ENCODE measurements at places on chromosomes 2 and 18. TPM values are rescaled to one million over a fixed set of nuclear protein-coding genes. Genes with fewer than 3 reads are reported as not detected.

DNA sequence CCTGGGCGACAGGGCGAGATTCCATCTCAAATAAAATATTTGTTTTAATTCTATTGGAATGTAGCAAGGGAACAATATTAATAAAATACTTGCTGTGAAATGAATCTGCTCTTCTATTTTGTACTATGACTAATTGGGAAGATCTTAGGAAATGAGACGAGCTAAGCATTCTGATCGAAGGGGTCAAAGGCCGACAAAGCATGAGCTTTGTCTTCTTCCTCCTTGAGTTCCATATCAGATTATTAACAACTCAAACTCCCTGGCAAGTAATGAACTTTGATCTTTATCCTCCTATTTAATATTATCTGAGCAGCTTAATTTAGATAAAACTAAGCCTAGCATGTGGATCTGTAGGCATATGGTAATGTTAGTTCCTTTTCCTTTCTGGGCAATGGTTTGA is 15.5 kb downstream of the GEMIN6 start:
- peaks cover 5% of the 10 kb centered on the region for H3K36me3 ChIP-seq
- H3K27me3 ChIP-seq, result no peaks in the 10 kb centered on the region
- H3K4me1 ChIP-seq, result no peaks in the 10 kb centered on the region
- H3K27ac ChIP-seq, result no peak overlapping the region

GRCh38 chr2:102770506-102770905 is 8.7 kb downstream of the TMEM182 start:
- H3K36me3 ChIP-seq, result no peaks in the 10 kb centered on the region
- H3K4me1 ChIP-seq, result no peaks in the 10 kb centered on the region
- no peak overlapping the region for H3K4me3 ChIP-seq

DNA sequence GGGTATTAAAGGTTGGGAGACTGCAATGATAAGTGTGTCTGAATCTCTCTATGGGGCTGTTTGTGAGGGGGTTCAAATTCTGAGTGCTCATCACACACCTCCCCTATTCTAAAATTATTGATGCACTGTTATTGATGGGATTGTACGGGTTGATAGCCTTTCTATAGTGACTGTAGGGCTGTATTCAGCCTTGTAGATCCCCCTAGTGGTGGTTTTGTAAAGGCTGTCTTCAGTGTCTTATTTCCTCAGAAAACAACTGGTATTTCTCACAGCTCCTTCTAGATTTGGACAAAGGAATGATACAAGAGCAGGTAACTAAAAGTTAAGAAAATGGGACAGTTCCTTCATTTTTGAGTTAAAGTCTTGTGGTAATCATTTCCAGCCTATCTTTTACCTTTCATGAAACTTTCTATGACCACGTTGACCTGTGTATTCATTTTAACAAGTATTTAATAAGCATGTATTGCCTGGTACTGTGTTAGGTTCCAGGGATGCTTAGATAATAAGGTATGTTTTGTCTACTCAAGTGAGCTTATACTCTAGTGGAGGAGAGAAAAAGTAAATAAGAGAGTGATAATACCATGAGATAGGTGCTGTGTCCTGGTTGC is 21.2 kb downstream of the SMAD4 start:
- peaks cover 48% of the 10 kb centered on the region for H3K36me3 ChIP-seq
- H3K27ac ChIP-seq, result no peak overlapping the region
- H3K4me3 ChIP-seq, result no peak overlapping the region
- no peaks in the 10 kb centered on the region for H3K4me1 ChIP-seq
- H3K27me3 ChIP-seq, result no peaks in the 10 kb centered on the region

- H3K4me1 ChIP-seq, result no peaks in the 10 kb centered on the region
- no peak for DNase-seq
Measured at GRCh38 chr2:2846332-2847208, 515.5 kb upstream of the MYT1L start.

- no peak for DNase-seq
- no peaks in the 10 kb centered on the region for H3K36me3 ChIP-seq
- no peaks in the 10 kb centered on the region for H3K4me1 ChIP-seq
- H3K27ac ChIP-seq, result no peak overlapping the region
- no peaks in the 10 kb centered on the region for H3K27me3 ChIP-seq
Measured at GRCh38 chr18:35851286-35851970, 121.1 kb upstream of the RMP24 start.

TMEM214 gene
- 74.1 TPM for total RNA-seq

KIDINS220 gene
- 59.1 TPM for total RNA-seq

ELP2 gene
- 9.7 TPM for total RNA-seq

All from ascending aorta (tissue), 2 donors.